ENCODE measurements at places on chromosomes 6 and 20.

- no peak for DNase-seq
Observed at GRCh38 chr6:31304683-31305082, 32.8 kb upstream of the HLA-C start.

DNA sequence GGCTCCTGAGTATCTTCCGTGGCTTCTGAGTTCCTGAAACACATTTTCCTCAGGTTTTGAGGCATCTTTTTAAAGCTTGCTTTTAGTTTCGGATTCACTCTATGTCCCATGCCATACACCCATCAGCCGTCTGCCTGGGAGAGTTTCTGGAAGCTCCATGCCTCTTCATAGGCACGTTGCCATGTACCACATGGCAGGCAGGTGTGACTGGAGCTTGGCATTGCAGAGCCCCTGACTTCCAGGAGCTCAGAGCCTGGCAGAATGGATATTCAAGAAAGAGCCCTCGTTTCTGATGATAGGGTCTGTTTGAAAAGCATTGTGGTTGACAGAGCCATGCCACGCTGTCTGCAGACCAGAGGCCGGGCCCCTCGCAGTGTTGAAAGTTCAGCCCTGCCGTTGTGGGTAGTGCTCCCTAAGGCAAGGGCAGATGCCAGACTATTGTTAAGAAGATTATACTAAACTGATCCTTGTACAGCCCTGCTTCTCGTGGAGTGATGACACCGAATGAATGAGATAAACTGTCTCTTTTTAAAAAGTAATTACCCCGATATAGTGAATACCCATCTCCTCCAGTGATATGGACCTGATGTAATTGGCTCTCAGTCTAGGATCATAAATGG, 100.0 kb downstream of the RPP40 start:
- no peak for DNase-seq

GRCh38 chr20:10172998-10173655, 45.5 kb upstream of the SNAP25 start:
- no peak for DNase-seq

DNA sequence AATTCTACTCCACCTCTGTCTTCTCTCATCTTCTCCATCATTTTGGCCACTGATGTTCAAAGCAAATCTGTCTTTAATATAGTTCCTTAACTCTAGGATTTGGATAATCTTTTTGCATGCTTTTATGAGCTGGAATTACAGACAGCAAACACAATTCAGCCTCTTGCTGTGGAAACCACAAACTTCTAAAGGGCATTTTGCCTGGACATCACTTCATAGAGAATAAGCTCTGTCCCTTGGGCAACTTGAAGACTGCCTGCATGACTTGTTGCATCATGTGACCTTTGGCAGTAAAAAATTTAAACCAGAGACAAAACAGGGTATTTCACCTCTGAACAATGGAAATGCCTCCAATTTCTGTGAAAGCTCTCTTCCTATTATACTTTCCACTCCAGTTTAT, 74.1 kb upstream of the HDDC2 start:
- DNase-seq = no peak

DNA sequence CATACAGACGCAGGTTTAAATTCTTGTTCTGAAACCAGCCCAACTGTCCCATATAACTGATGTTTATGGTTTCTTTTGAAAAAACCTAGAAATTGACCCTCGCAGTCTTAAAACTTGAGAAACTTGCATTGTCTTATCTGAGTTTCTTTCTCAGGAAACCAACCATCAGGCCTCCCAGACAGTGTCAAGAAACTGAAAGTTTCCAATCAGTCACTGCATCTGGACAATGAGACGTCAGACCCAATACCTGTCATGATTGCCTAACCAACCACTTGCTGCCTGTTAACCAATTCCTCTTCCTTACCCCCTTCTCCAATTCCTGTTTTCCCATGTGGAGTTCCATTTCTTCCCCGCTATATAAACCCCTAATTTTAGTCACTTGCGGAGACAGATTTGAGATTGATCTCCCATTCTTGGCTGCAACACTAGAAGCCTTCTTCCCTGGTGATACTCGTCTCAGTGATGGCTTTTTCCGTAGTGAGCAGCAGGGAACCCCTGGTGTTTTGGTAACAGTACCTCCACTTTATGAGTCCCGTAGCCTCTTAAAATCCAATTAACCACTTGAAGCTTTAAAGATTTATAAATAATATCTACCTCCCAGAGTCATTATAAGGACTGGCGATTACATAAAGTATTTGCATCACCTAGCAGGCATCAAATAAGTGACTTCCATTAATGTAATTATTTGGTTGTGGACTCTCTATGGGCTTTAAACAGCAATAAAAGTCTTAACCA, 49.3 kb downstream of the GPR63 start:
- no peak for DNase-seq
